ENCODE measurements at places on chromosomes 1 and 21.

DNA sequence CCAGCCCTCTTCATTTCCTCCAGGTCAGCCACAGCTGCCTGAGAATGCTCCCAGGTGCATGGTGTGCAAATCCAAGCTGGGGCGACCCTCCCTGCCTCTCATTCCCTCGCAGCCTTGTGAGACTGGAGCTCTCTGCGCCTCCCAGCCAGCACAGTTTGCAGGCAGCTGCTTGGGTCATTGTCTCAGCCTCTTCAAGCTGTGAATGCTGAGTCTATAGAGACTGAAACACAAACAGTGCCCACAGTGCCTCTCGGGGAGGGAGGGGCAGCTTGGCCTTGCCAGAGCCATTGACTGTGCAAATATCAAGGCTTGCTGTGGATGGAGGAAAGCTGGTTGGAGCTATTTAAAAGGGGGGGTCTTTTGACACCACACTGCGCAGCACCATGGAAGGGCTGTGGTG is 10.6 kb downstream of the PLXNA2 start:
- DNase-seq: no peak

- no peak for DNase-seq
Measured at GRCh38 chr1:11675325-11675724, 5.6 kb downstream of the MAD2L2 start.

DNA sequence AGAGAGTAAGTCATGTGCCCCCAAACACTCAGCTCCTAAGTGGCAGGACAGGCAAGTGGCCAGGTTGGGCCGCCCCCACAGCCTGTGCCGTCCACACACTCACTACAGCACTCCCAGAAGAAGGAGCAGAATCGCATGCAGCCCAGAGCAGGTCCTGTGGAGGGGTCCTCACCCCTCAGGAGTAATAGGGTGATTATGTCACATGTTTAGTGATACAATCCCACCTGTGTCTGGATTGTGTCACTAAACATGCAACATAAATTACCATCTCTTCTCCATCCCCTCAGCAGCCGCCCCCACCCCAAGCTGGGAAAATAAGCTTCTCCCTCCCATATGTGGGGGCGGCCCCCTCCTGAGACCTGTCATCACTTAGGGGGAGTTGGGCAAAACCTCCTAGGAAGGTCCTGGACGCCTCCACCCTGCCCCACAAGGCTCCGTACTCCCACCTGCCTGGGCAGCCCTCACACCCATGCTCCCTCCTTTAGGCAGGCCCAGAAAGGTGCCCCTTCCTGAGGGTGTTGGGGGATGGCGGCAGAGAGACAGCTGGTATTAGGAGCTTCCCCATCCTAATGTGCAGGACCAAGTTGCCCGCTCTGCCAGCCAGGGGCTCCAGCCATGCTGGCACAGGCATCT is 56.9 kb downstream of the STUM start:
- peak; percentile 32 for DNase-seq

DNA sequence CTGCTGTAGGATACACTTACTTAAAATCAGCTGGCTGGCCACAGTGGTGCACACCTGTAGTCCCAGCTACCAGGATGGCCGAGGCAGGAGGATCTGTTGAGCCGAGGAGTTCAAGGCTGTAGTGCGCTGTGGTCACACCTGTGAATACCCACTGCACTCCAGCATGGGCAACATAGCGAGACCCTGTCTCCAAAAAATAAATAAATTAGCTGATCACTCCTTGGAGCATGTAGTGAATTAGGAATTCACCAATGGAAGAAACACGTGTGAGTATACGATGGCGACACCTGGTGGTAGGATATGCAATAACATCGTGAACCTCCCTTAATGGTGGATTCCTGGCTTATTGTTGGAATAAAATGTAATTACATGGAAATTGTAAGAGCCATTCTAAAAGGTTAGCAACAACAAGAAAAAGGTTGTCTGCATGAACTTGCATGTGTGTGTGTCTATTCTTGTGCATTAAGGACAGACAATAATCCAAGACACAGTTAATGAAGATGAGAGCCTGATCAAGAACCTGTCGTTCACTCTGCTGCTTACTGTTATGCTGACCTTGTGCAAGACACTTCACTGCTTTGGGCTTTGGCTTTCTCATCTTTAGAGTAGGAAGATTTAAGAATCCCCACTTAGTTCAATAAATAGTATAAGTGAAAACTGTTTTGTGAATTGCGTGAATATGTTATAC is 38.6 kb upstream of the COX20 start:
- DNase-seq: peak; percentile 76

- no peak for DNase-seq
Measured at GRCh38 chr21:30733026-30733425, 14.0 kb downstream of the KRTAP21-2 start.

- peak; percentile 65 for DNase-seq
Measured at GRCh38 chr1:1598051-1598719, 1.8 kb downstream of the FNDC10 start.

GRCh38 chr1:216914974-216915373 is 191.7 kb upstream of the ESRRG start:
- no peak for DNase-seq

GRCh38 chr1:37575692-37576091 is 19.0 kb downstream of the DNALI1 start:
- DNase-seq: no peak

DNA sequence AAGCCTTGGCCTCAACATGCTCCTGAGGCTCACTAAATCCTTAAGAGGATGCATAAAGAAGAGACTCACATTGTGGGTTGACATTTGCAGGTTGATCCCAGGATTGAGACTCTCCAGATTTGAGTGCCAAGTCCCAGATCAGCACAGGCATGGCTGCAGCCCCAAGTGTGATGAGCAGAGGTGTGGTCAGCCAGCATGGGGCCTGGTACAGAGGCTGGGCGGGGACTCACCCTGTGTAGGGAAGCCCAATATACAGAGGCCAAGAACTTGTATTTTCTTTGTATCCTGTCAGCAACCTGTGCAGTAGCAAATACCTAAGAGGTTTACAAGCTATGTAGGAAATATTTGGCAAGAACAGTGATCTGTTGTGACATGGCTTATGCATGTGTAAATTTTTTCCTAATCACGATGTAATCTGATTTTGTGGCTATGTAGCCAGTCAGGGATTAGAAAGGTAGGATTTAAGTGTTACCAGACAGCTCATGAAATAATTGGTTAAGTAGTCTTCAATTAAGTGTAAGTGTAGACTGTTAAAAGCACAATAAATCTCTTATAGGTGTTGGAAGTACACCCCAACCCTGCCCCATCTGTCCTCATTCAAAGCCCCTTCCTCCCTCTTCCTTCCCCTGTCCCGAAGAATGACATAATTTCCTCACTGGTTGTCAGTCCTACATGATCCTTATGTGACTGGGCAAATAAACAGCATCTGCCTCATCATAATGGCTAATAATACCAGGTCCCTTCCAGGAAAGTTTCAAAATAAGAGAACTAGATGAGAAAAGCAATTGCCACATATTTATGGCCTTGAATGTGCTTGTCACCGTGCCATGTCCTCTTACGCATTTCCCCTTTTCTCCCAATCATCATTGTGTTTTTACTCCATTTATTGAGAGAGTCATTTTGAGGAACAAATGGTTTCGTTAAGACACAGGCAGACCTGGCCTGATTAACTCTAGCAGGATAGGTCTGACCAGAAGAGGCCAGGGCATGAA is 120.9 kb downstream of the HLX start:
- peak; percentile 50 for DNase-seq

GRCh38 chr1:171841050-171841910 is at the start of gene DNM3:
Gene DNM3, plus strand, starts transcription at chr1:171841498. Its CDS starts 159 bp downstream, at chr1:171841657.
- DNase-seq: peak; percentile 86

GRCh38 chr1:225995919-225996864 is 3.0 kb downstream of the SDE2 start:
- DNase-seq: no peak

GRCh38 chr1:245582026-245582425 is 427.2 kb downstream of the KIF26B start:
- DNase-seq: no peak

- no peak for DNase-seq
Measured at GRCh38 chr1:184826001-184826400, 71.3 kb upstream of the EDEM3 start.

DNA sequence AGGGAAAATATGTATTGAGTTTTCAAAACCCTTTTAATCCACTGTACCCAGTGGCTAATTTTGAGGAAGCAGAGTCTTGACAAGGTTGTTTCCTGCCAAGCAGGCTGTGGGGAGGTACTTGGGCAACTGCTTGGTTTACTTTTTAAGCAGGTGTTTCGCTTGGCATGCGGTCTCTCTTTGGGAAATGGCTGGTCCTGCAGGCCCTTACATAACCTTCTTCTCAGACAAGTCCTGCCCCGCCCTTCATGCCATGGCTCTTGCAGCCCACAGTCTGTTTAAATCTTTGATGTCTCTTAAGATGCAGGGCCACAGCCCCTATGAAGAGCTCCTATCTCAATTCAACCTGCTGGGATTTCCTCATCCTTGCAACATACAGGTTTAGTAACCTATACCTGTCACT is 36.0 kb upstream of the ABCD3 start:
- peak; percentile 5 for DNase-seq

DNA sequence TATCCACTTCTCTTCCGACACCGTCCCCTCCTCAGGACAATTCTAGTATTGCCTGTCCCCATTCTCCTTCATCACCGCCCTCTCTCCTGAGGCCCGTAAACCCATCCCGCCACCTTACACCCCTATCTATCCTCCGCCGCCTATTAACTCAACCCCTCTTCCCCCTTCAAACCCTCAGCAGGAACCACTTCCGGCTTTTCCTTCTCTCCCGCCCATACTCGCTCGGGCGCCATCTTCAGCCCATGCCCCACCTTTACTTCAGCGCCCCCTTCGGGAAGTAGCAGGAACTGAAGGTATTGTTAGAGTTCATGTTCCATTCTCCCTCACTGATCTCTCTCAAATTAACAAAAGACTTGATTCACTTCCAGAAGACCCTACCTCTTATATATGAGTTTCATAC is 31.6 kb downstream of the VN1R5 start:
- DNase-seq: no peak

GRCh38 chr1:37265786-37266667 is 208.4 kb upstream of the ZC3H12A start:
- DNase-seq: no peak

GRCh38 chr1:89631816-89632656 is 884 bp upstream of the LRRC8C start:
- peak; percentile 26 for DNase-seq

- no peak for DNase-seq
Measured at GRCh38 chr1:227270554-227270953, 47.7 kb downstream of the CDC42BPA start.

GRCh38 chr1:41788427-41788826 is 130.3 kb downstream of the HIVEP3 start:
- no peak for DNase-seq

DNA sequence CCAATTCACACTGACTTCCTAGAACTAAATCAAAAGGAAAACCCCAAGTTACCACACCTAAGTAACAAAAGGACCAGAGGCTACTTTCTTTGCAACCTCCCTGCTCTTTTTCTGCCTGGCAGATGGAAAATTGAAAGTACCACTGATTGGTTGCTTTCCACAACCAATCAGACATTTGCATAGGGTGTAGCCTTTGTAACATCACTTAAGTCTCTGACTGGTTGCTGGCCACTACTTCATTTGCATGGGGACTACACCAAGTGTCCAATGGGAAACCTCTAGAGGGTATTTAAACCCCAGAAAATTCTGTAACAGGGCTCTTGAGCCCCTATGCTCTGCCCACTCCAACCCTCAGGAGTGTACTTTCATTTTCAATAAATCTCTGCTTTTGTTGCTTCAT is 365.0 kb downstream of the LTN1 start:
- DNase-seq: no peak

DNA sequence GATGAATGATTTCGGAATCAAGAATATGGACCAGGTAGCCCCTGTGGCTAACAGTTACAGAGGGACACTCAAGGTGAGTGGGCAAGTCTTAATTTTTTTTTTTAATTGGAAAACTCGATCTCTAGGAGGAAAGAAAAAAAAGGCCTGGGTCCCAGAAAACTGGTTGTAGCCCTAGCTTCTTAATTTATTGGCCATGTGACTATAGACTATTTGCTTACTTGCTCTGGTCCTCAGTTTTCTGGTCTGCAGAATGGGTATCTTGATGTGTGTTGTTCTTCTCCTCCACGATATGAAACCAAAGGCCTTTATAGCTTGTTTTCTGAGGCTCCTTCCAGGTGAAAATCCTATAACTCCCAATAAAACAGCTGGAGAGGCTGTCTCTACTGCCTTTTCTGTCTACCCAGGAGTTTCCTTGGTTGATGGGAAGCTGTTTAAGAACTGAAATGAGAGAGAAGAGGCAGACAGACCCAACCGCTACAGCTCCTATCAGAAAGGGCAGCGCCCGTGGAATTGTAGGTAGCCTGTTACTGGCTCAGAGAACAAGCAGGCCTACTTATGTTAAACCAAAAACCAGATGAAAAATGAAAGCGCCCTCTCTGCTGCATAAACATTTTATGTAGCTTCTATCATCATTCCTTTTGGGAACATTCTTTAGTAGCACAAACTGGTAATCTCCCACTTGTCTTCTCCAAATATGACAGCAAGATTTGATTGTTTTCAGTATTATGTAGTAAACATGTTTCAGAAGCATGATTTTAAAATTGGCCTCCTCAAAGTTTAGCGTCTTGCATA is 4.5 kb downstream of the ETS2 start:
- DNase-seq: no peak

GRCh38 chr1:7382971-7383370 is 388.1 kb upstream of the VAMP3 start:
- DNase-seq: no peak

DNA sequence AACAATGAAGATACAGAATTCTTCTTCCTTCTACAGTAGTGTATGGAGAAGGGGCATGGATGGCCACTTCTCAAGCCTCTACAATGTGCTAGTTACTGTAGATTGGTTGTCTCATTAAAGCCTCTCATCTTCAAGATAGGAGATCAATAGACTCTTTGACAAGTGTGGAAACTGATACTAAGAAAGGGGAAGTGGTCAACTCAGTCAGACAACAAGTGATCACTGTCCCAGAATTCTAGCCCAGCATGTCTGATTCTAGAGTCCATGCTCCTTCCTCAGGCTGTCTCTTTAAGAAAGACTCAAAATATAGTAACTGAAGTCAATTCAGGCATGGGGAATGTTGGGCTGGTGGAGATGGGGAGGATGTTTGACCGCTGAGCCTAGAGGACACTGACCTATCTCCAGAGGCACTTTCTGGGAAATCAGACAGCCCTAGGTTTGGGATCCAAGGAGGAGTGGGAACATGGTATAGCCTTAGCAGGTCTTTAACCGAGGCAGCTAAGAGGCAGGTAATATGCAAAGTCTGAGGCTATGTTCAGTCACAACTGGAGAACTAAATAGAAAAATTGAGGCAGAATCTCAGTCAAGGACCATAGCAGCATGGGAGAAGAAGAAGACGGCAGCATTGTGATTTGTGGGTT is 39.3 kb upstream of the EYA3 start:
- no peak for DNase-seq
